ENCODE measurements at places on chromosomes 7 and 10.

DNA sequence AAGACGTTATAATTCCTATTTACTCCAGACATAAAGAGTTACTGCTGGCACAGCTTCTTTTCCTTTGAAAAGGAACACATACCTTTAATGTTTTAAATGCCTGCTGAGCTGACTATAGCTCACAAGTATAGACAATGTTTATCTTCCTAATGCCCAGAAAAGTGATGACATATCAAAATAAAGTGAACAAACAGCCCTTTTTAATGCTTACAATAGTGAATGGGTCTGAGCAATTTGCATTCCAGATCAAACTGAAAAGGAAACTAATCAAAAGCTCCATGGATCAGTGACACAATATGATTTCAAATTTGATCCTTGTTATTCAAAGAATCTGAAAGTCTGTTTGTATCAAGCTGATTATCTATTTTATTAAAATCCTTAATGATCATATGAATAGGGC lies 233.6 kb upstream of the SEMA3E start:
- no peak for DNase-seq

- DNase-seq = no peak
These were observed 292.0 kb upstream of the ZMIZ1 start for GRCh38 chr10:78776756-78777155.

DNA sequence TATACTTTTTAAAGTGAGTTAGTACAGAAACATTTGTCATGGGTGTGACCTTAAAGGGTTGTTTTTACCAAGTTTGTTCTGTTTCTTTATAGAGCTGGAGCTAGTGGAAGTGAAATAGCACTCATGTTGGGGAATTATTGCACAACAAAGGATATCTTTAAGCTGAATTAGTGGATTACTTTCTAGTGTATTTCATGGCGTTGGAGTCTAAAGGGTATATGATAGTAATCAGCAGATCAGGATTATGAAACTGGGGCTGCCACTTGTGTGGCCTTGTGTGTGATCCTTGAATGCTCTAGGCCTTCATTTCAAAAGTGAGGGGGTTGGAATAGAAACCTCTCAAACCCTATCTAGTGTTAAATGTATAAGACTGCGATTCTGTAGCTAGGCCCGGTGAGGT lies 123.6 kb downstream of the LYZL1 start:
- no peak for DNase-seq

DNA sequence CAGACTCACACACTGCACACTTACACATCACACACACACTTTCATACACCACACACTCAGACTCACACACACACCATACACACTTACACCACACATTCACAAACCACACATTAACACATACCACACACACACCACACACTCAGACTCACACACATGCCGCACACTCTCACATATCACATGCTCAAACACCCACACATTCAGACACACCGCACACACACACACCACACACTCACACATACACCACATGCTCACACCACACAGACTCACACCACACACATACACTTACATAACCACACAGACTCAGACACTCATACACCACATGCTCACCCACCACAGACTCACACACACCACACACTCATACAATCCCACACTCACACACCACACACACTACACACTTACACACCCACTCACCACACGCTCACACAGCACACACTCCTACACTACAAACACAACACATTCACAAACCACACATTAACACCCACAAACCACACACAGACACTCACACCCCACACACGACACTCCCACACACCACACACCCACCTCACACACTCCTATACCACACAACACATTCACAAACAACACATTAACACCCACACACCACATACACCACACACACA lies 125.4 kb downstream of the EVX1 start:
- DNase-seq = no peak

- no peak for DNase-seq
These were observed 8.3 kb upstream of the RHOBTB1 start for GRCh38 chr10:60952067-60952845.

Data from liver (tissue), 10 donors.